ENCODE measurements at places on chromosomes 5 and 9.

DNA sequence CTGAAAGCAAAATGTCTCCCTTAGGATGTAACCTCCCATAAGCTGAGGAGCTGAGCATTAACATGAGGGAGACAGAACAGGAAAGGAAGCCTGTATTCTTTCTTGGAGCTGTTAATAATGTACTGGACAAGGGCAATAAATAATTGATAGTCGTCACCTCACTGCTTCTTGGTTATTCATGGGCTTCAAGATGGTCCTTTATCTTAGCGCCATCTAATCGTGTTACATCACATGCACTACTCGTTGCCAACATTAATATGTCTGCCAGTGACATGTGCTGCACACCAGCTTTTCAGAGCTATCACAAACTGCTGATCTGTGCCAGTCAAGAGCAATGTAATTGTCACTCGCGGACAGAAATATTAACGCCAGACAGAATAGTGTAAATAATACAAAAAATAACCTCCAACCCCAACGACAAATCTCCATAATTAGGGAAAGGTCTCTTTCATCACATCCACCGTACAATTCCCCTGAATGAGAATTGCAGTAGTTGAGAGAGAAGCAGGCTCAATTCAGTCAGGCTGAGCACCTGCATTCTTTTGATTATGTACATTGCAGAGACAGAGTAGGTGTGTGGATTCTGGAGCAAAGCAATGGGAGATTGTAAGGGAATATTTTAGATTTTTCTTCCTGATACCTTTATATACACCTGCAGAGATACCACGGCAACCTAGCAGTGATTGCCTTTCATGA is 267.1 kb downstream of the SPATA31D1 start:
- H3K27ac ChIP-seq: no peak overlapping the region
- H3K36me3 ChIP-seq: no peaks in the 10 kb centered on the region
- no peak for DNase-seq
- no peaks in the 10 kb centered on the region for H3K4me1 ChIP-seq
- no peaks in the 10 kb centered on the region for H3K27me3 ChIP-seq
- H3K4me3 ChIP-seq: no peak overlapping the region

DNA sequence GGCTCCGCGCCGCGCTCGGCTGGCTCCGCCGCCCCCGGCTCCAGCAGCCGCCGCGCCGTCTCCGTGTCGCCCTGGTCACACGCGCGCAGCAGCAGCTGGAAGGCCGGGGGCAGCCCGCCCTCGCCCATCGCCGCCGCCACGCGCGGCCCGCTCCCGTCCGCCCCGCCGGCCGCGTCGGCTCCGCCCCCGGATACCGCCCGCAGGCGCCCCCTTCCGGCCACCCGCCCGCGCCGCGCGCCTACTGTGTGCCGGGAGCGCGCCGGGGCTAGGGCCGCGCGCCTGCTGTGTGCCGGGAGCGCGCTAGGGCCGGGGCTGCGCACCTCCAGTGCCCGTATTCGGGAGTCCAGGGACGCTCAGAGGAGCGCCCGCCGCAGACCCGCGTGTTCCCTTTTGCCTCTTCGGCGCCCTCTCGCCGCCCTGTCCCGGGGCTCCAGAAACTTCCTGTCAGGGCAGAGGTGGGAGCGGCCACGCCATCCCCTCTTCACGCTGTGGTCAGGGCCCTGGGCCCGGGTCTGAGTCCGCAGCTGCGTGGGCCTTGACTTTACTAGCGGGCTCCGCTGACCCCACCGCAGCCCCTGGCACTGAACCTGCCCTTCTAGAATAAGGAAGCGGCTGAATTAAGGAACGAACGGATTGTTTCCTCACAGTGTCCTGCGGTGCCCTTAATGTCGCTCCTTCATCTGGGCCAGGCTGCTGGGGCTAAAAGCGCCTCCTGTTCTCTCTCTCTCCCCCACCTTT is at the start of gene ANKS6:
ANKS6 (minus strand) TSS at position 192 of the 738 bp plus-strand sequence; CDS start at position 128, 64 bp downstream.
- peaks cover 32% of the 10 kb centered on the region for H3K4me1 ChIP-seq
- H3K4me3 ChIP-seq: peak within 1 kb of the TSS; percentile 80
- peaks cover 1% of the 10 kb centered on the region for H3K36me3 ChIP-seq
- no peaks in the 10 kb centered on the region for H3K27me3 ChIP-seq

GRCh38 chr5:73242735-73243134 is 69.7 kb downstream of the TMEM174 start:
- no peak overlapping the region for H3K4me3 ChIP-seq
- no peaks in the 10 kb centered on the region for H3K36me3 ChIP-seq
- H3K27ac ChIP-seq: no peak overlapping the region
- DNase-seq: no peak

DNA sequence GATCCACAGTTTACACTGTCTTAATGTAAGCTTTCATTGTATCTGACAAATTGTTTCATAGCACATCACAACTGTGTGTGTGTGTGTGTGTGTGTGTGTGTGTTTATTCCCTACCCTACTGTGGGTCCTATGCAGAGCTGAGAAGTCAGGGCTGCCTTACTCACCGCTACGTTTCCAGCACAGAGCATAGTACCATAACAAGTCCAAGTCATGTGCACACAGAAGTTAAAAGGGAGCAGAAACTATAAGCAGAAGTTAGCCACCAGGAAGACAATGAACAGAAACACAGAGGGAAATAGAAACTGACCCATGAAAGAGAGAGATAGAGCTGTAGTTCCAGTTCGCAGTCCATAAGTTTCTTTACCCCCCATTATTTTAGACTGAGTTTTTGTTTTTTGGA is 38.2 kb upstream of the DMXL1 start:
- no peak for DNase-seq
- no peaks in the 10 kb centered on the region for H3K36me3 ChIP-seq
- H3K27me3 ChIP-seq: no peaks in the 10 kb centered on the region
- H3K4me3 ChIP-seq: no peak overlapping the region
- peak overlapping the region; percentile 5 for H3K27ac ChIP-seq

DNA sequence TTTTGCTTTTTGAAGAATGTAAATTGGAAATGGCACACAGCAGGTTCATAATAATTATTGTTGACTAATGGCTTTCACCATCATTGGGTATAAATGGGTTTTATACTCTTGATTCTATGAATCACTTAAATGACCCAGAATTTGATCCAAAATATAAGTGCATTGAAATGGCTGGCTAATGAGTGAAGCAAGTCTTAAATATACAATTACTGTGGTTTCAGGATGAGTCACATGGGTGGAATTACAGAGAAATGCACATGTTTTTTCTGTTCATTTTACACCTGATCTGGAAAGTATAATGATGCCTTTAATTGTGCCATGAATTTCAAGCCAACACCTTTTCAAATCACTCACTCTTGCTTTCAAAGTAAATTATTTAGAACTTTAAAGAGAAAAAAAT is 380.8 kb upstream of the CD180 start:
- H3K36me3 ChIP-seq: peaks cover 2% of the 10 kb centered on the region
- DNase-seq: no peak
- no peaks in the 10 kb centered on the region for H3K4me1 ChIP-seq

DNA sequence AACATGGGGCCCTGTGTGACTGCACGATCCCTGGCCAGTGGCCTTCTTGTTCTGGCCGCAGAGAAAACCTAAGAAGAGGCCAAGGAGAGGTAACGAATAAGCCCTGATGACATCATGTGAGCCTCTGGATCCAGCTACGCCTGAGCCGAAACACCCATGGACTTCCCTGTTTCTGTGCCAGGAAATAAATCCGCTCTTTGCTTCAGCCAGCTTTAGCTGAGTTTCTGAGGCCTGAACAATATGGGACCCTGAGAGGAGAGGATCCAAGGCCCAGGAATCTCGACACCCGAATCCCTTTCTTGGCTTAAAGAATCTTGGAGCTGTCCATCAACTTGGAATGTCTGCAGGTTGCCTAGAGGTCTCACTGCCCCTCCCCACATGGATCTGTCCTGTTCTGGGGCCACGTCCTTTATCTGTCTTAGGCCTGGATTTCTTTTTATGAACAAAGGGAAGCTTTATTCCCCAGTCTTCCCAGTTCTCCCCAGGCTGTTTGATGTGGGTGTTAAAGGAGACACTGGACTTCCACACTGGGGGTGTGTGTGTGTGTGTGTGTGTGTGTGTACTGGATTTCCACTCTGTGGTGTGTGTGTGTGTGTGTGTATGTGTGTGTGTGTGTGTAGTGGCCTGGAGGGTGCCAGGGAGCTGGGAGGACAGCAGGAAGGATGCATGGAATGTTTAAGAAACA is 13.7 kb downstream of the IER5L start:
- no peaks in the 10 kb centered on the region for H3K36me3 ChIP-seq
- H3K27me3 ChIP-seq: no peaks in the 10 kb centered on the region
- DNase-seq: no peak
- no peak overlapping the region for H3K4me3 ChIP-seq
- H3K27ac ChIP-seq: no peak overlapping the region
- H3K4me1 ChIP-seq: peaks cover 15% of the 10 kb centered on the region

GRCh38 chr5:113376640-113377039 is 58.1 kb downstream of the TSSK1B start:
- H3K4me1 ChIP-seq: peaks cover 35% of the 10 kb centered on the region
- DNase-seq: no peak
- H3K27me3 ChIP-seq: no peaks in the 10 kb centered on the region
- H3K4me3 ChIP-seq: no peak overlapping the region
- H3K27ac ChIP-seq: no peak overlapping the region

- H3K4me3 ChIP-seq: no peak overlapping the region
- H3K36me3 ChIP-seq: no peaks in the 10 kb centered on the region
- peaks cover 1% of the 10 kb centered on the region for H3K4me1 ChIP-seq
- DNase-seq: no peak
These were observed 124.3 kb downstream of the MRPS30 start for GRCh38 chr5:44932922-44933585.

DNA sequence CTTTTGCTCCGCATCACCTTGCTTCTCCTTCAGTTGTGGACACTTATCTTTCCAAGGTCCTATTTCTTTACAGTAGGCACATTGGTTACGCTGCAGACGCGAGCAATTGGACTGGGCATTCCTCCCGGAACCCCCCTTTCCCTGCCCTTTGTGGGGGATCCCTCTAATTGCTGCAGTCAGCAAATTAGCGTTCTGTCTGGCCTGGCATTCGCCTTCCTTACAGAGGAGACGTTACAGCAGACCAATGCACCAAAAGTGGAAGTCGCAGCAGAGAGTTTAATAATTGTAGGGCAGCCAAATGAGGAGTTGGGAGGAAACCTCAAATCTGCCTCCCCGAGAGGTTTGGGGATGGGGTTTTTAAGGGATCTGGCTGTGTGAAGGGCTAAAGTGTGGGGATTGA is 5.3 kb upstream of the ZNF354C start:
- DNase-seq: no peak
- H3K27ac ChIP-seq: no peak overlapping the region
- peaks cover 5% of the 10 kb centered on the region for H3K4me1 ChIP-seq
- peaks cover 13% of the 10 kb centered on the region for H3K27me3 ChIP-seq
- H3K4me3 ChIP-seq: no peak overlapping the region
- H3K36me3 ChIP-seq: peaks cover 9% of the 10 kb centered on the region

- no peak overlapping the region for H3K27ac ChIP-seq
- no peaks in the 10 kb centered on the region for H3K36me3 ChIP-seq
- no peak for DNase-seq
- H3K4me3 ChIP-seq: no peak overlapping the region
- no peaks in the 10 kb centered on the region for H3K27me3 ChIP-seq
These were observed 185.5 kb downstream of the SMC2 start for GRCh38 chr9:104279535-104280177.

DNA sequence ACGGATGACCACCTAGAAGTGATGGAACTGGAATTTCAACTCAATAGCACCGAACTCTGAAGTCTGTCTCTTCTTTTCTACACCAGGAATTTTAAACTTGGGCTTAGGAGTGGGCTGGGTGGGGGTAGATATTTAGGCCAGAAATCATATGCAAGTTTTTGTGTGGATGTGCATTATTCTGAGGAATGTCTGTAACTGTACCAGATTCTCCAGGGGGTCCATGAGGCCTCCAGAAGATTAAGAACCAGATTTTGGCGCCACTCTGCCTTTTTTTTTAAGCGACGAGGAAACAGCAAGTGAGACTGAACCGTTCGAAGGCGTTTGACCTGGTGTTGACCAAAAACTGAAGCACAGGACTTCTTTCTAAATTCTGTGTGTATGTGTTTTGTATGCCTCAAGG is 88.8 kb upstream of the TTC23L start:
- no peaks in the 10 kb centered on the region for H3K4me1 ChIP-seq
- DNase-seq: no peak
- no peaks in the 10 kb centered on the region for H3K36me3 ChIP-seq
- no peak overlapping the region for H3K4me3 ChIP-seq

GRCh38 chr5:53940921-53941320 is 369.5 kb downstream of the ARL15 start:
- peaks cover 32% of the 10 kb centered on the region for H3K36me3 ChIP-seq
- DNase-seq: no peak
- no peak overlapping the region for H3K27ac ChIP-seq
- no peaks in the 10 kb centered on the region for H3K4me1 ChIP-seq
- H3K4me3 ChIP-seq: no peak overlapping the region

- peaks cover 66% of the 10 kb centered on the region for H3K27me3 ChIP-seq
- peaks cover 4% of the 10 kb centered on the region for H3K4me1 ChIP-seq
- no peak overlapping the region for H3K27ac ChIP-seq
- no peak for DNase-seq
These were observed 2.5 kb upstream of the SLC25A48 start for GRCh38 chr5:135831851-135832555.

GRCh38 chr9:99189887-99190596 is 31.7 kb downstream of the ALG2 start:
- H3K36me3 ChIP-seq: no peaks in the 10 kb centered on the region
- H3K4me3 ChIP-seq: no peak overlapping the region
- H3K27ac ChIP-seq: no peak overlapping the region
- H3K27me3 ChIP-seq: peaks cover 5% of the 10 kb centered on the region

DNA sequence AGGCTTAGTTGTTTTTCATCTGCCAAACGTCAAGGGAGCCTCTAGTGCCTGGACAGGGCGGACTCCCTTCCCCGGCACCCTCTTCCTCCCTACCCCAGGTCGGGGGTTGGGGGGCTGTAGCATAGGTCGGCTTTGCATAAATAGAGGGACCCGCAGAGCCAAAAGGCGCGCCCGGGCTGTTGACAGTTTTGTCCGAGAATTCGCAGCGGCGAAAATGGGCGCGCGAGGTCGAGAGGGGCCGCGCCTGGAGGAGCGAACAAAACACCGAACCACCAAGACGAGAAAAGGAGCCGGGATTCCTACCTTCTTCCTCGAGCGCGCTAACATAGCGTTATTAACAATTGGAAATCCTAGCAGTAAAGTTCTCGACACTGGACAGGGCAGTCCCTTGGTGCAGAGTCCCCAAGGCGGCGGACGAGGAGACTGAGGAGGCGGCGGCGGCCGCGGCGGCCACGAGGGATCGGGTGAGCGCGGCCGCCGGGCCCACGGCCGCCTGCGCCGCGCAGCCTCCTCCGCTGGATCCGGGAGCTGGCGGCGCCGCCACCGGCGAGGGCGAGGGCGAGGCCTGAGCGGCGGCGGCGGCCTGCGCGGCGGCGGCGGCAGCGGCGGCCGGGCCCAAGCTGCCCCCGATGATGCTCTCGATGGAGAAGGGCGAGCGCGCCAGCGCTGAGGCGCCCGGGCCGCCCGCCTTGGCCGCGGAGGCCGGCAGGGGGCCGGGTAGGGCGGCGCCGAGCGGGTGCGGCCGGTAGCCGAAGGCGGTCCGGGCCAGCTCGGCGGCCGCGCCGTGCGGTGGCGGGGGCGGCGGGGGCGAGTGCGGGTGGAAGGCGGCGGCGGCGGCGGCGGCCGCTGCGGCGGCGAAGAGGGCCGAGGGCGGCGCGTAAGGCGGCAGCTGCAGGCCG is 1.7 kb downstream of the FOXD1 start:
- no peaks in the 10 kb centered on the region for H3K36me3 ChIP-seq
- peak; percentile 41 for DNase-seq
- peaks cover 19% of the 10 kb centered on the region for H3K4me1 ChIP-seq
- H3K27me3 ChIP-seq: peaks cover 83% of the 10 kb centered on the region
